ENCODE measurements at places on chromosomes 3 and 15.

DNA sequence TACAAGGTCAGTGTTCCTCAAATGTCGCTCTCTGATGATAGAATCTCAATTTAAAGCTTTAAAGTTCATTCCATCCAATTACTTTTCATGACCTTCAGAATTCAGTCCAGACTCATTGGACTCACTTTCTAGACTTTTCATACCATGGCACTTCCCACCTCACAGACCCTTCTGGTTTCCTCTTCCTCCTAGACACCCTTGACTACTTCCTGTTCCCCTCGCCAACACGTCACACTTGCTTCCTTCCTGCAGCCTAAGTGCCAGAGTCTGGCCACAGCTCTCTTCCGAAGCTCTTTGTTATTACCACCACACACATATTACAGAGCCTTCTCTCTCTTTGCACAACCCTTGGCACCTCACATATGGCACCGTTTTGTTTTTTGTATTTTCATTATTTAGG is 59.1 kb upstream of the UMPS start:
- no peak for DNase-seq

DNA sequence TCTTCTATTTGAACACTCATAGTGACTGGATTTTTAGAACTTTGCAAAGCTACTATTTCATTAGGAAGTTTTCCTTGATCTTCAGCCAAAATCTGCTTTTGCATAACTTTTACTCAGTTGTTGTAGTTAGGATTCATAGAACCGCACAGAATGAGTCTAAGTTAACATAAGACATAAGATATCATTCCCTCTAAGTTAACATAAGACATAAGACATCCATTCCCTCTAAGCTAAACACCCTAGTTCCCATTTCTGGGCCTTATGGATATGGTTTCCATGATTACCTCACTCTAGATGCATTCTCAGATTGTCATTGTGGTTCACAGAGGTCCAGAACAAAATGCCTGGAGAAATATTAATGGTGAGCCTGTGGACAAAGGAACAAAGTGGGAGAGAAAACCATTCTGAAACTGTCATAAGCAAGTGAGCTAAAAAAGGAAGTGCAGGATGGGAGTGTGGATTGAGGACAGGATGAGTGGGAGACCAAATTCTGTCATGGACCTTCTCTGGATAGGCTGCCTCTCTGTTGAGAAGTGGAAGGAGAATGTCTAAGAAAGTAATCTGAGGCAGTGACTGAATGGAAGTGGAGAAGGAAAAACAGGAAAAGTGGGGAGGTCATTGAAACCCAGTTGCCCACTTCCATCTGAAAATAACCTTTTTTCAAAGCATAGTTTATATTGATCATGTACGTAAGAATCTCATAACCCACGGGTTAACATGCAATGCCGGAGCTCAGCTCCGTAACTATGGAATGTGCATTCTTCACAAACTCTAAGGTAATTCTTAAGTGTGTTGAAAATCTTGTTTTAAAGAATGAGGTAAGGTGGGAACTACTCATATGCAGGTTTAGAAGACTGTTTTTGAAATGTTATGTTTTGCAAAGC is 37.4 kb upstream of the SECISBP2L start:
- no peak for DNase-seq

- no peak for DNase-seq
Observed at GRCh38 chr3:23824699-23825444, 19.1 kb downstream of the UBE2E1 start.

GRCh38 chr3:14563946-14564539 is 23.9 kb upstream of the GRIP2 start:
- DNase-seq: no peak

DNA sequence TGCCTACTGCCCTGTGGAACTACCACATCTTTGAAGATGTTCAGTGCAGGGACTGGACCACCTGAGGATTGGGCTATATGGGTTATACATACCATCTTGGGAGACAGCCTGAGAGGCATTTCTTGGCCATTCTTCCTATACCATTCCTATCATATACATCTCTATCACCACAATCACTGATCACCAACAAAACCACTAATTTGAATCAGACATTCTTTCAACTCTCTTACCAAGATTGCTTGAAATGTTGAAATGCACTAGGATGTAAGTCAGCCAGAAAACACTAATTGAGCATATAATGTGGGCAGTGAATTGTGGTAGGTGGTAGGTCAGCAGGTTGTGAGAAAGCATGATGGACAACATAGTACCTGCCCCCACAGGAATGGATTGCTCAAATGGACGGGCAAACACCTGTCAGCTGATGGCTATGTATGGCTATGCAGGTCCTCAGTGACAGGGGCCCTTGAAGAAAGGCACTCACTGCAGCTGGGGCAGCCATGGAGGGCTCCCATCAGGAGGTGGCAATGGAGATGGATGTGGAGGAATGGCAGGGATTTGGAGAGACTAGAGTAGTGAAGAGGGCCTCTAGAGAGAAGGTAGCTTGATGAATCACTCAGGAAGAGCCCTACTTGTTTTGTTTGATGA is 49.1 kb downstream of the AMOTL2 start:
- no peak for DNase-seq

DNA sequence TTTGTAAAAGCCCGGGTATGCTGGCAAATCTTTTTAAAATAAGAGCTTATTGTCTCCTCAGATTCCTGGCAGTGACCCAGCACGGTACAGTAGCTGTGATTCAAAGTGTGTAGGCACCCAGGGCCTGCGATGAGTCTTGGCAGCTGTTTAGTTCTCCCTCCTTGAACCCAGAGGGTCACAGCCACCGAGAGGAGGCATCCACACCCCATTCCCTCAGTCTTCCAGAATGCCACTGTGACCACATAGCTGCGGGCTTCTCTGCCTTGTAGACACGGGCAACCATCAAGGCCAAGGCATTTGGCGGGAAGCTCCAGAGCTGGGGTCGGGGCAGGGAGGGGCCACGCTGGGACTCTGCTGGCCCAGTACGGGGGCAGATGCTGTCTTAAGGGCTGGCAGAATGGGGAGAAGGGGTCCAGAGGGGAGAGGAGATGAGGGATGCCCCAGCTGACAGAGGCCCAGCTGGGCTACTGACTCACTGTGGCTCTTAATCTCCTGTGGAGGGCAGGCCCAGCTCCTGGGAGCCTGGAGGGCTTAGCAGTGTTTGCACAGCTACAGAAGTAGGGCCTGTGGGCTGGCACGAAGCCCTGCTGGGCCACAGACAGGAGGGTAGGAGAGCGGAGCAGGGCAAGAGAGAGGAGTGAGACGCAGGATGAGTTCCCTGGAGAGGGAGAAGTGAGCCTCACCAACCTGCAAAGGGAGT is 68.8 kb upstream of the DLG1 start:
- no peak for DNase-seq

DNA sequence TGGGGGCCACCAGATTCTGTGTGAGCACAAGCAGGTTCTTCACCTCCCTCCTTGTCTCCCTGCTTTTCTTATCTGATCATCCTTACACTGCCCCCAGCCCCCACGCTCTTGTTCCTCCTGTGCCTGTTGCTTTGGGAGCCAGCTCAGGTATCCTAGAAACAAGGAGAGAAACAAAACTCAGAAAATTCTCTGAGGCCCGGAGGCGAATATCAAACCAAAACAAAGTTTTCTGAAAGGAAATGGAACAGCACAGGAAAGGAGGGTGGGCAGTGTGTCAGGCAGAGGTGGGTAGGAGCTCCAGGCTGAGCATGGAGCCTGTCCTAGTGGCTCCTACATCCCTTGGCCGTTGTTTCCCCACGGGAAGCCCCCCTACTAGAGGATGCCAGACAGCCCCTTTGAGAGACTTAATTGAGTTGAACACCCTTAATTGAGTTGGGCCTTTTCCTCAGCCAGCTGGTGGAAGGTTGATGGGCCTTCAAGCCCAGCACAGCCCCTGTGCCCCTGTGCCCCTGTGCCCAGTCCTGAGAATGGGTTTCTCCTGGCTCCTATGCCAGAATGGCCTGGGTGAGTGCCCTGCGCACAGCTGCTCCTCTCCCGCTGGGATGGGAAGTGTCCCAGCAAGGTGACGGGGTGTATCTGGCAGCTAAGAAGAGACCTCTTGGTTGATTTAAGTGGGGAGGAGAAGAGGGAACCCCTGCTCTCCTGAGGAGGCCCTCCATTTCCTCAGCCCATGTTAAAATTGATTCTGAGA is 22.8 kb upstream of the JMJD7 start:
- DNase-seq: no peak

- no peak for DNase-seq
Observed at GRCh38 chr15:69587723-69588426, 135.3 kb downstream of the RPLP1 start.

- DNase-seq: no peak
Observed at GRCh38 chr3:55160241-55160983, 232.6 kb upstream of the LRTM1 start.

DNA sequence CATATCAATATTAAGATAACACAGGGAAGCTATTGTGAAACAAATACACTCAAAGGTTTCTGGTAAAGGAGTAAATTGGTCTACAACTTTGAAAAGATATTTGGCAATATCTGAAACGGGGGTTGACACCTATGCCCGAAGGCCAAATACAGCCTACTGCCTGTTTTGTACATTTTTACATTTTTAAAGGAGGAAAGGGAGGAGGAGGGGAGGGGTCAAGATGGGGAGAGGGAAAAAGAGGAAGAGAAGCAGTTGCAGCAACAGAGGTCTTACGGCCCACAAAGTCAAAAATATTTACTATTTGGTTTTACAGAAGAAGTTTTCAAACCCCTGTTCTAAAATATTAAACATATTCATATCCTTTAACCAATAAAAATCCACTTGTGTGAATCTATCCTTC is 94.2 kb downstream of the FMN1 start:
- no peak for DNase-seq
